Activated T-helper 17 cell treated with anti-CD3 and anti-CD28 coated beads, Interleukin-2, amount 50 U/mL, for 72 hours (primary cell): ENCODE measurements at places on chromosomes 5 and 9. TPM values are rescaled to one million over a fixed set of nuclear protein-coding genes. Genes with fewer than 3 reads are reported as not detected.

- ATAC-seq, result no peak
These were observed 10.3 kb downstream of the CDX1 start for GRCh38 chr5:150176745-150177477.

DNA sequence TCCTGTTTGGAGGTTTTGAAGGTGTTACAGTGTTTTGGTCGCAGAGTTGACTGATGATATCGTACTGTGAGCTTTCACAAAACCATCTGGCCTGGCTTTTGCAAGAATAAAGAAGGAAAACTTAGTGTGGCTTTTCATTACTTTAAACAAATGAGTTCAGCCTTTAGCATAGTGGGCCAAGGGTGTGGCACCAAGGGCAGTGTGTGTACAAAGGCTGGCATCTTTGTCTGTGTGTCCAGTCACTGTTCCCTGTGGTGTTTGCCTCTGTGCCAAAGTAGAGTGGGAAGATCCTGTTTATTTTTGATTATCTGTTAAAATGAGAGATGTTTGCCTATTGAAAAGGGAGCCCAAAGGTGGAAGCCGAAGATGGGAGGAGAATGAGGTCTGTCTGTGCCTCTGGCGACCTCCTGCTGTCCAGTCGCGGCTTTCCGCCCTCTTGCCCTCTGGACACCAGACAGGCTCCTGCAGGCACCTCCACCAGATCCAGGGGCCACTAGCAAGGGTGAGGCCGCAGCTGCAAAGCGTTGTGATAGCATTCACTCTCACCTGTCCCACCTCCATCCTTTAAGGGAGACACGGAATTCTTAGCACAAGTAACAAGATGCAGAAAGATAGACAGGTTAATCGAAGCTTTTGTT, 113.7 kb downstream of the TRIO start:
- no peak for ATAC-seq

DNA sequence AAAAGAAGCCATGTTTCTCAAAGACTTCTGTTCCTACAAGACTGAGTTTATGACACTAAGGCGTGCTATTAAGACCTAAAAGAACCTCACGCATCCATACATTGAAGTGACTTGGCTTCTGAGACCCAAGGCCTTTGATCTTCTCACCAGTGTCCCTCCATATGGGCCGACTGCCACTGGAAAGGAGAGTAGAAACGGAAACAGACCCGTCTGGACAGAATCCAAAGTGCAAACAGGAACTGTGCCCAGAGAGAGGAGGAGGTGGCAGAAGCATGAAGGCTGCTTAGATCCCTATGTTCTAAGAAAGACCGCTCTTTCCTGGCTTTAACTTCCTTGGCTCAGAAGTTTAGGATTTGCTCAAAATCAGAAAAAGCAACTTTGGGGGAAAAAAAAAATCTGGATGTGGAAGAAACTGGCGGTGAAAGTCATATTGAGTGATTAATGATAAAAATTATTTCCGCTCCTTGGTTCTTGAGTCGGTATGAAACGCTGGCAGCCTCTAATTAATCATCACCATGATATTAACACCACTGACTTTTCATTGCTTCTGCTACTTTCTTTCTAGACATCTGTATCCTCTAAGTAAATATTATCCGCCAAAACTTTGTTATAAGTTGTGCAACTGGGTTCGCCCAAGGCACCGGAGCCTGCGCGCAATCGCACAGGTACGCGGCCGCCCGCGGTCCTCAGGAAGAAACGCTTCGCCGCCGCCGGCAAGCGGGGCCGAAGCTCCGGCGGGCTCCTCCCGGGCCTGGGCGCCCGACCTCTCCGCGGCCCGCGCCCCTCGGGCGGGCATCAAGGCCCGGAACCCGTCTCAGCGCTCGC, 726 bp downstream of the DAP start:
- peak; percentile 48 for ATAC-seq

DNA sequence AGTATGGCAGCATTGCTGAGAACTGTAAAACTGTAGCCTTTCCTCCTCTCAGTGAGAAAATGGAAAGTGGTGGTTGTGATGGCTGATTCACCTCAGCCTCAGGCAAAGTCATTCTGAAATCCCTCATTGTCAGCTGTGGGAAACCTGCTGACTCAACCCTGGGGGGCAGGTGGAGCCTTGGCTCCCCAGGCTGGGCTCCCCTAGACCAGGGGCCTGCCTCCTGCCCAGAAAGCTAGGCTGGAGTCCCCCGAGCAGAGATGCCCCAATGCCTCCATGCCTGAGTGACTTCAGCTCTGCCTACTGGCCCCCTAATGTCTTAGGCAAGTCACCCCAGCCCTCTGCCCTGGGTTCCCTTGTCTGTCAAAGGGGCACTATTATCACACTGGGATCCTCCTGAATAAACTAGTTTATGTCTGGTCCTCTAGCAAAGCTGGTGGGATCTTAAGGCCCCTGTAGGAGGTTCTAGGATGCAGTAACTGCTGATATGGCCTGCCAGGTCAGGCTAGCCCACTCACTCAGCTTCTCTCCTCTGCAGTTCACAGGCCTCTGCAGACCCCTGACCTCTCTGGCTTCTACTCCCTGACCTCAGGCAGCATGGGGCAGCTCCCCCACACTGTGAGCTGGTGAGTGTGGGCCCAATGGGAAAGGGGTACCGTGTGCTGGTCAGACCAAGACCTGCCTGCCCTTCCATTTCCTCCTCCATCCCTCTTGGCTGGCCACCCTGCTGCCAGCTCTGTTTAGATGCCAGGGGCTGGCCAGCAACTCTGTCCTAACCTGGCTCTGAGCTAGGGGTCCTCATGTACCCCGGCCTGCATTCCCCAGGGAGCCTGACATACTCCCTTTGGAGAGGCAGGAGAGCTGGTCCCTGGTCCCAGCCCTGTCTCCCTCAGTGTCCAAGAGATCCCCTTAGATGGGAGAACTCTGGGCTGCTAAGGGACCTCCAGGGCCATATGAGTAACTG, 24.2 kb downstream of the TCF7 start:
- peak; percentile 92 for ATAC-seq

GRCh38 chr9:77847626-77848025, 184.0 kb downstream of the GNAQ start:
- no peak for ATAC-seq

DNA sequence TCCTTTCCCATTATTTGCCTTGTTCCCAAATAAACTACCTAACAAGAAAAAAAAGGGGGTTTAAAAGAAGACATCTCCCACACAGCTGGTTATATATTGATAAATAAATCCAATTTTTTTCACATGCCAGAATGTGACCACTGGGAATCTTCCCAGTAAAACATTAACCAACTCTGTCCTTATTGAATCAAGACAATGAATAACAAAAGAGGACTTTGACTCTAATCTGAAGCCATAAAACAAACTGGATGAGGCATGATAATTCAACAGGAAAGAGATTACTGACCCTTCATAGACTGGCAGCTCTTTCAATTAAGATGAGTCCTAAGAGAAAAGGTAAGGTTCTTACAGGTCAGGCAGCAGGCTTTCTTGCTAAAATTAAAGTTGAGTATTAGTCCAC, 165.8 kb upstream of the CDH6 start:
- no peak for ATAC-seq

GRCh38 chr9:130930132-130930803, 8.8 kb downstream of the FIBCD1 start:
- ATAC-seq, result no peak

DNA sequence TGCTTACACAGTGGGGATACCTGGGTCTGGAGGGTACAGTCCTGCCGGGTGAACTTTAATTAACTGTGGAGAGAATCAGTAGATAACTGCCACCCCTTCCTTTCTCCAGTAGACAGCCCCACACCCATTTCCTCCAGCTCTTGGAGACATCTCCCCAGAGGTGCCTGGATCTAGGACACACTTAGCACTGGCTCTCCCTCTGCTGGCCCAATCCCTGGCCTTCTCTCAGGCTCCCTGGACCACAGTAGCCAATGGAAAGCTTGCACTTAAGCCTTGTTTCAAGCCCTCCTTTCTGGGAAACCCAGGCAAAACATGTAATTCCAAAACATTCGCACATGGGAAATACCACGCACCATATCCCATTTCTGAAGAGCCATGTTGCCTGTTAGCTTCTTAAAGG, 169.2 kb upstream of the GAS1 start:
- ATAC-seq, result no peak

DNA sequence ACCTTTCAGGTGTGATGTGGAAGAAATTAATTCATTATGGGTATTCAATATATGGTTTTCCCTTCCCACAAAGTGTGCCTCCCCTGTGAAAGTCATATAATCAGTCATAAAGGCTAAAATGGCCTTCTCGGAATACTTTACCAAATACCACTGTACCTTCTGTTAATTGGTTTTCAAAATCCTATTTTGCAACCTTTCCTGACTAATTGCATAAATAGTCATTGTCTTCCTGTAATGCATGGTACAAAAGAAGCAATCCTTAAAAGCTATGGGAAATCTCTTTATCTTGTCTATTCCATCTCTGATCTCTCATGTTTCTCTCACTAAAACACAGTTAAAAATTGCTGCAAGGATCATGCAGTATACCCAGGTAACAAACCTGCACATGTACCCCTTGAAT, 44.3 kb upstream of the UGCG start:
- ATAC-seq, result no peak

DNA sequence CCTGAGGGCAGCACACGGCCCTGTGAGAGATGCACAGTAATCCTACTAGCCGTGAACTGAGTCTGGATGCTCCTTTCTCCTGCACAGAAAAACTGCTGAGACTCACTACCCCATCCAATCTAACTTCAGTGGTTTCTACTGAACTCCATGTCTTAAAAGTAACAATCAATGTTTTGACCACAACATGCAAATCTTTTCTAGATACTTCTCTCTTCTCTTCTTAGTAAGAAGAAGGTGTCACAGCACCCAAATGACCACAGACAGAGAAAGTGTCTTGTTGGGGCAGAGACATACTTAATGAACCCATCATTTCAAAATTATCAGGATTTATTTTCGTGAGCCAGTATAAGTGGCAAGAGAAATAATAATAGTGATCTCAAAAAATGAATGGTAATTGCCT, 285.8 kb upstream of the MEF2C start:
- no peak for ATAC-seq

C5orf47 gene
- not detected for total RNA-seq

TRMO gene
- total RNA-seq, result 21.3 TPM

TMC1 gene
- total RNA-seq, result 0.41 TPM

TEK gene
- not detected for total RNA-seq

UTP15 gene
- 42.5 TPM for total RNA-seq
